Hematopoietic multipotent progenitor cell (in vitro differentiated cells): ENCODE measurements at places on chromosomes 1 and 21. TPM values are rescaled to one million over a fixed set of nuclear protein-coding genes. Genes with fewer than 3 reads are reported as not detected.
A peak's percentile ranks its signal among the peaks of the same experiment; 100 is the strongest.

The UTP25 gene
- total RNA-seq: 3.8 TPM

The NKAIN1 gene
- under 0.01 TPM for total RNA-seq

The FMO3 gene
- total RNA-seq: not detected

The TMEM269 gene
- total RNA-seq: under 0.01 TPM

The RPTN gene
- total RNA-seq: not detected

The GABPB2 gene
- total RNA-seq: 5.7 TPM

DNA sequence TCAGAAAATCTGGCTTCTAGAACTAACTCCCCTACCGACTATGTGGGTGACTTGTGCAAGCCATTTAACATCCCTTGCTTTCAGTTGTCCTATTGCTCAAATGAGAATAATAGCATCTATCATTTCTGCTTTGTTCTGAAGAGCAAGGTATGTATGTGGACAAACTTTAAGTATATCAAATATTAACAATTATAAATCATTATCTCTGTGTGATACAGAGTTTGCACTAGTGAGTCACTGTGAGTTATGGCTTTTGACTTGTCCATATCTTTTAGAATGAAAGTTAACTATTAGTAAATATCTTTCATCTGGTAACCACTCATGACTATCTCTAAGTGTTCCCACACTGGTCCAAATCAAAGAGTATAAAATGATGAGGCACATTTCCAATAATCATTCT, 812.9 kb upstream of the ADGRL2 start:
- DNase-seq: no peak

- DNase-seq: no peak
Observed at GRCh38 chr1:182035097-182035770, 26.3 kb downstream of the ZNF648 start.

DNA sequence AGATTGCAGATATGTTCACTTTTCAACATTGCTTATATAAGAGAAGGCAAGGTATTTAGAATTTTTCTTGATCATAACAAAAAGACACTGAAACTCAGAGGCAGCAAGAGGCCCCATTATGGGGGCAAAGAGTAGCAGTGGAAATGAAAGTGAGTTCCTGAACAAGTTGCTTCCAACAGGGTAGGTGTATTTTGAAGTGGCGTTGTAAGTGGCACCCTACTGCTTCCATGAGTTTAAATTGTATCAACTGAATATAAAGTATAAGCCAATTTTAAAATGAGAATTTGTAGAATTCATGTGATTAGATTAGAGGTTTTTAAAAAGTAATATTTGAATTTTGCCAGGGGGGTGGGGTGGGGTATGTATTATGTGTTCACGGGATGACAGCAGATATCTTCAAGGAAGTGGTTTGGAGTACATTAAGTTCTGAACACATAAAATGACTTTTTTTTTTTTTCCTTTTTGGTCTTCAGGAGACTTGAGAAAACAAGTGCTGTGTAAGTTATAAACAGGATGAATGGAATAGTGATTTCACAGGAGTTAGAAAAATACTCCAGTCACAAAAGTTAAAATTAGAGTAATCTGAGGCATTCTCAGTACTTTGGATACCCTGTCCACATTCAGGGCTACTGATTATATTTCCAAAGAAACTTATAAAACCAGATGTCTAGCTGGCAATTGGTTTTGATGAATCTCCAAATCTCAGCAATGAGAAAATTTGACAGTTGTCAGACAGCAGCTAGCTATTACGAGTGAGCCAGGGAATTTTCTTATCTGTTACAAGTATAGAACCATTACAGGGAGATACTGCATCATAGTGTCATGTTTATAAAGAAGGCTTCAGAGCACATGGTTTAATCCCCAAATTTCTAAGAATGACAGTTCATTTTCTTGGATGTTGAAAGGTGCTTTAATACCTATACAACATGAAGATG, 182.0 kb downstream of the ST6GALNAC3 start:
- no peak for DNase-seq

GRCh38 chr1:109863667-109864046, 47.0 kb upstream of the CSF1 start:
- DNase-seq: no peak

GRCh38 chr1:68372487-68372886, 77.3 kb downstream of the RPE65 start:
- DNase-seq: no peak

DNA sequence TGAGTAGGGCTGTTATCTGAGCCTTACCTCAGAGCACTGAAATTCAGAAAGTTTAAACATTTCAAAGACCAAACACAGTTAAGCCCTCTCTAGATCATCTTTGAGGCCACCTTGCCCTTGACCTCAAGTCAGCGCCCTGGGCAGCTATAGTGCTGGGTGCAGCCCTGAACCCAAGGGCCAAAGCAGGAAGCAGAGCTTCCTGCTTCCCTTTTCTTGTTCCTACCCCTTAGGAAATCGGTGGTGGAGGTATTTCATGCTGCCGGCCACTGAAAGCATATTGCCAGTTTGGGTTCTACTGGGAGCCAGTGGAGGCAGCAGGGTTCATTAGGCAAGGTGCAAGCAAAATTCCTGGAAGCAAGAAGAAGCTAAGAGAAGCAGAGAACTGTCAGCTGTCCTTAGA, 26.1 kb downstream of the CD244 start:
- no peak for DNase-seq

DNA sequence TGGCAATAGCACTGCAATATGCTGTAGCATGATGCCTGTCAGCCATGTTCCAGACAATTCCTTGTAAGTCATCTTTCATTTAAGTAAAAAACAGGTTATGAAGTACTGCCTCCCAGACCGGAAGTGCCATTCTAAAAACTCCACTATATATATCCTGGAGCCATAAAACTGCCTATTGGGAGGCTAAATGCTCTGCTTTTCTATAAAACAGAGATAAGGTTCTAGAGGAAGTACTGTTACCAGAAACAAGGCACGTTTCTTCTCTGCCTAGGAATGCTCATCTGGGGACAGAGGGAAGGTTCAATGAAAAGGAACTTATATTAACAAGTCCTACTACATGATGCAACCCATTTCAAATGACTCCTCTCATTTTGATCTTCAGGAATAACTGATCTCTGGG, 66.8 kb downstream of the GPR137B start:
- DNase-seq: no peak

GRCh38 chr1:241470908-241471590, 48.5 kb downstream of the FH start:
- no peak for DNase-seq

DNA sequence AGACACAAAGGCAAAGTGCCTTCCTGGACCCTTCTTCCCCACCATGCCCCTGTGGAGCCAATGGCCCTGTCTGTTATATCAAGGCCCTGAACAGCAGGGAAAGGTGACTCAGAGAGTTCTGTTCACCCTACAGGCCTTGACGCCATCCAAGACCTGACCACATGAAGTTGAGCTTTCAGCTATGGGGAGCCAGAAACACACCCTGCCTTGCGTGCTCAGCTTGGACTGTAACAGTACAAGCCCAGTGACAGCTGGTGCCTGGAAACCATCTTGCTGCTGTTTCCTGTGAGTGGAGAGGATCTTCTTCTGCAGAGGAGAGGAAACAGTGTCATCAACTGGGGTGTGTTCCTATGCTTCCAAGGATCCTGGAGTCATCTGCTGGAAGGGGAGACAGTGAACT, 165.0 kb upstream of the IRF2BP2 start:
- no peak for DNase-seq

DNA sequence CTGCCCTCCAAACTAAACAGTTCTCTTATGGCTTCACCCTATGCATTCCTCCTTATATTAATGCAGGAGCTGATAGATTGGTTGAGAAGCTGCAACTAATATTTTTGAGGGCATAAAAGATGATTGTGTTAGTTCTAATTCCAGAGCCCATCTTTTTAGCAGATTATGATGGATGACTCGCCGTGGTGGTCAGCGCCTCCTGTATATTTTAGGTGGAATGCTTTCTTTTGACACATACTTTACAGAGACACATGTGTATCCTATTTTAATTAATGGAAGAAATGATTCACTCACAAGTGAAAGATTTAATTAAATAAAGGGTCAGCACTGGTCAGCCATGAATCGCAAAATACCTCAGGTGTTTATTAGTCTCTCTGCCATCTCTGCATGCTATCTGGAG, 120.7 kb downstream of the TM2D1 start:
- no peak for DNase-seq

- no peak for DNase-seq
Observed at GRCh38 chr1:36119456-36119855, 5.6 kb downstream of the COL8A2 start.

GRCh38 chr1:155241069-155241679, 14.1 kb downstream of the ENTREP3 start:
- peak; percentile 85 for DNase-seq

GRCh38 chr1:207336559-207337467, 15.3 kb downstream of the CD55 start:
- no peak for DNase-seq

DNA sequence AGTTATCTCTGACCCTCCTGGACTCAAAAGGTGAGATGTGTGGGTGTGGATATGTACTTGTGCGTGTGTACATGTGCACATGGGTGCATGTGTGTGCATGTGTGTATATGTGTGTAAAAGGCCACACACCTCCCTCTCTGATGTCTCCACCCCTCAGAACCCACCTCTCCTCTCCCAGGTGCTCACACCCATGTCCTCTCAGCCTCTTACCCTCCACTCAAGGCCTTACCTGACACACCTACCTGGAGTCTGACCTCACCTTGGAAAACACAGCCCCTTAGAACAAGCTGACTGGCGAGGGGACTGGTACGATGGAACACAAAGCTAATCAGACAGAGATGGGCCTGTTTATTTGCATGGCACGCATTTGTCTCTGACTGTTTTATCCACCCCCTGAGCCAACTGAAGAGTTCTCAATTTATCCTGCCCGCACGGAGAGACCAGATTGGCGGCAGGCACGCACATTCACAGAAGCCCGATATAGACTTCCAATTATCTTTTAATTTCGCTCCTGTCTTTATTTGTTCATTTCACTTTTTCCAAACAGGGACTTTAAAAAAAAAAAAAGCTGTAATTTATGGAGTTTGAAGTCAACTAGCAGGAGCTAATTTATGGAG, 6.1 kb upstream of the KLHDC7A start:
- DNase-seq: no peak
